Mesothelial cell of epicardium (in vitro differentiated cells): ENCODE measurements at places on chromosomes 1 and 21. TPM values are rescaled to one million over a fixed set of nuclear protein-coding genes. Genes with fewer than 3 reads are reported as not detected.

Gene AIRE
- 0.13 to 0.23 TPM (median 0.18 TPM) in 3 replicates for total RNA-seq

Gene FAM3B
- total RNA-seq, result 1.2 to 1.5 TPM (median 1.4 TPM) in 3 replicates

Gene RHBG
- 0.88 to 1.2 TPM (median 0.92 TPM) in 3 replicates for total RNA-seq

Gene MROH9
- not detected in 3 replicates for total RNA-seq

Gene SPRR2G
- total RNA-seq, result not detected in 3 replicates

DNA sequence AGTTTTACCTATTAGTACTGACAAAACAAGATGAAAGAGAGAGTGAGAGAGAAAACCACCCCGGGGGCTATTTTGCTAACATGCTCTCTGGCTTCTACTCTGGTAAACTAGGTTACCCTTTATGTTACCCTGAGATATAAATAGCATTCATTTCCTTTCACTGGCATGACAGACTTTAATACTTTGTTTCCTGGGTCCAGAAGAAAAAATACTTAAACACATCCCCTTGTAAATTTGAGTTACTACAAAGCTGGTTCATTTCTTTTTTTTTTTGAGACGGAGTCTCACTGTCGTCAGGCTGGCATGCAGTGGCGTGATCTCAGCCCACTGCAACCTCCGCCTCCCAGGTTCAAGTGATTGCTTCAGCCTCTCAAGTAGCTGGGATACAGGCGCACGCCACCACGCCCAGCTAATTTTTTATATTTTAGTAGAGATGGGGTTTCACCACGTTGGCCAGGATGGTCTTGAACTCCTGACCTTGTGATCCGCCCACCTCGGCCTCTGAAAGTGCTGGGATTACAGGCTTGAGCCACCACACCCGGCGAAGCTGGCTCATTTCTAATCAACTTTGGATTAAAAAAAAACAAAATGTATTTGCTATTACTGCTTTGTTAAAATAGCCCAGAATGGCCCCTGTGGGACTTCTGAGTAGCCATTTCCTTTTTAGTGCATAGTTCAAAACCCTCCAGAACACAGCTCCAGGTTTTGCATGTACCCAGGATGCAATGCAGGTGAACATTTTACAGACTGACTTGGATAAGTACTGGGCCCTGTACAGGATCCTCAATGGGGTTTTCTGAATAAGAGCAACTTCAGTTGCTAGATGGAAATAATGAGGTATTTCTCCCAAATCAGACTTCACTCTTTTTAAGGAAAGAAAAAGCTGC is 20.6 kb downstream of the INPP5B start:
- peak overlapping the region; percentile 69 for H3K27ac ChIP-seq
- H3K27me3 ChIP-seq, result no peaks in the 10 kb centered on the region
- peaks cover 19% of the 10 kb centered on the region for H3K4me1 ChIP-seq

DNA sequence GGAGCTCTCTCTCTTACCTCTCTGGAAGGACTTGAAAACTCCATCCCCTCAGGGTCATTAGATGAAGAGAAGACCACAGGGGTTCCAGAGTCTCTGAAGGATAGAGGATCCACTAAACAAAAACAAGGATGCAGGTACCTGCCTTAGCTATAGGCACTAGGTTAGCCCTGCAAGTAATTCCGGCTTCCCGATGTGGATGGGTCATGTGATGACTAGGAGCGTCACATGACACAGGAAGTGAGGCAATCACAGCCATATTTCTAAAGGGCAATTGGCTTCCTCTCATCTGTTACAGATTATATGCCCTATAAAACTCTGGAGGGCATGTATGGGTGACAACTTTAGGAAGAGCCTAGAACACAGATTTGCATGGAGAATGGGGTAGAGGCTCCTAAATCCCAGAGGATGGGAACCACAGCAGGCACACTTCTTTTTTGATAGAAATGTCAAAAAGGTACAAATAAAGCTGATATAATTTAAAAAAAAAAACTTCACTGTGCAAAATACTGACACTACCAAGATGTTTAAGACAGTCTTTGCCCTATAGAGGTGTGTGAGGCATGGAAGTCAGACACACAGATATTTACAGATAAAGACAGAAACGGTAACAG is 14.1 kb downstream of the ENTREP3 start:
- peaks cover 3% of the 10 kb centered on the region for H3K27me3 ChIP-seq
- peak; percentile 36 for DNase-seq
- peak overlapping the region; percentile 89 for H3K27ac ChIP-seq
- H3K36me3 ChIP-seq, result peaks cover 4% of the 10 kb centered on the region
- peak overlapping the region; percentile 69 for H3K4me3 ChIP-seq

- H3K36me3 ChIP-seq, result no peaks in the 10 kb centered on the region
- H3K27me3 ChIP-seq, result peaks cover 11% of the 10 kb centered on the region
- H3K4me3 ChIP-seq, result no peak overlapping the region
- no peak for DNase-seq
- H3K27ac ChIP-seq, result no peak overlapping the region
Measured at GRCh38 chr1:29716306-29716705, 480.0 kb downstream of the PTPRU start.

DNA sequence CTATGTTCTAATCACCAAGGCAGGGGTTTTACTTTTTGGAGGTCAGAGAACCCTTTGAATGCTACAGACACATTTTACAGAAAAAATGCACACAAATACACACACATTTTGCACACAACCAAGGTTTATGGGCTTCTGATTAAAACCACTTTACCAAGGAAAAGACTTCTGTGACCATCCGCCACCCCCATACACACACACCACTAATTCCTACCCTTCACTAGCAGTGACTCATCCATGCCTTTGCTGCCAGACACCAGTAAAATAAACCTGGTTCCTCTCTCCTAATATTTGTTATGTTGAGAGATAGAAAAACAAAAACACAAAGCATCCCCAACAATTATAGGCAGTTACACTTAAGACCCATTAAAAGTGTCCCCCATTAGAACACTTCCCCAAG is 12.9 kb downstream of the PIGM start:
- H3K27me3 ChIP-seq, result no peaks in the 10 kb centered on the region
- H3K27ac ChIP-seq, result peak overlapping the region; percentile 21
- H3K36me3 ChIP-seq, result no peaks in the 10 kb centered on the region

GRCh38 chr1:28314547-28314941 is 14.3 kb upstream of the MED18 start:
- H3K4me1 ChIP-seq, result no peaks in the 10 kb centered on the region
- DNase-seq, result no peak
- H3K27me3 ChIP-seq, result no peaks in the 10 kb centered on the region
- H3K36me3 ChIP-seq, result no peaks in the 10 kb centered on the region

DNA sequence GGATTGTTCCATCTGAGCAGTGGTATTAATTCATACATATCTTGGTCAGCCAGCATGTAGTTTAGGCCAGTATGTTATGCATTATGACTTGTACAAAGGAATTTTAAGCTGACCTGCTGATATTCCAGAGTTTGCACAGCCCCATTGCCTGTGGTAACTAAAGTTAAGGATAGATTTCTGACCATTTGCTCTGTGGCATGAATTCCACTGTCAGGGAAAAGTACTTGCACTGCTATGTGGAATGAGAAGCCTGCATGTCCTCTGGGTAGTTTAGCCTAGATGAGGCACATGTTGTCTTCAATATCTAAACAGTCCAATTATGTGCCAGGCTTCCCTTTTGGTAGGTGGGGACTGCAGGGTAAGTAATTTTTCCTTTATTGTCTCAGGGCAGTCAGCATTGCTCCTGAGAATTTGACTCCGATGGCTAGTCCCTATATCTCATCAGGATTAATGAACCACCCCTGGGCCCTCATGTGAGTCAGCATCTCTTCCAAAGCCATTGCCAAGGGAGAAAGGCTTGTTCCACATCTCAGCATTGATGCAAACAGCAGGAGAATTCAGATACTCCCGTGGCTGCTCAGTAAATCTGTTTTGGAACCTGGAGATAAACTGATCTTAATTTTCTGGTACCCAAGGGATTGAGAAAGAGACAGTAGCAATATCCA is 30.2 kb downstream of the NEK7 start:
- no peak overlapping the region for H3K27ac ChIP-seq

- no peak overlapping the region for H3K4me3 ChIP-seq
- no peaks in the 10 kb centered on the region for H3K36me3 ChIP-seq
- peaks cover 20% of the 10 kb centered on the region for H3K27me3 ChIP-seq
- DNase-seq, result no peak
- no peak overlapping the region for H3K27ac ChIP-seq
Measured at GRCh38 chr1:44523593-44524591, 118.8 kb downstream of the RNF220 start.

DNA sequence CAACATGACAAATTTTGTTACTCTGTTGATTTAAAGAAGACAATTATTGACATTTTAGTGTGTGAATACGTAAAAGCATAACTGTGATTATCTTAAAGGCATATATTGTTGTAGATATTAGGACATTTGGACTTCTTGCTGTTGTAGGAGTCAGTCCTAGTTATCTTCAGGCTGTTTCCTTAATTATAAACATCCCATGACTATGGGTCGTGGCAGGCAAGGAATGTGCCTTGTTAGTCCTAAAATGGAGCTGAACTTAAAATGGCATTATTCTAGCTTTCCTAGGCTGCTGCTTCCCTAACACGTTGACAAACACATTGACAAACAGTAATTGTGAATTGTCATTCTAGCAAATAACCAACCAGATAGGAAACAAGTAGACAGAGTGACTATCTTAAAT is 4.4 kb upstream of the MPZL1 start:
- no peak overlapping the region for H3K27ac ChIP-seq
- no peak for DNase-seq
- peak overlapping the region; percentile 84 for H3K4me3 ChIP-seq
- peaks cover 5% of the 10 kb centered on the region for H3K27me3 ChIP-seq
- peaks cover 46% of the 10 kb centered on the region for H3K4me1 ChIP-seq
- H3K36me3 ChIP-seq, result no peaks in the 10 kb centered on the region

DNA sequence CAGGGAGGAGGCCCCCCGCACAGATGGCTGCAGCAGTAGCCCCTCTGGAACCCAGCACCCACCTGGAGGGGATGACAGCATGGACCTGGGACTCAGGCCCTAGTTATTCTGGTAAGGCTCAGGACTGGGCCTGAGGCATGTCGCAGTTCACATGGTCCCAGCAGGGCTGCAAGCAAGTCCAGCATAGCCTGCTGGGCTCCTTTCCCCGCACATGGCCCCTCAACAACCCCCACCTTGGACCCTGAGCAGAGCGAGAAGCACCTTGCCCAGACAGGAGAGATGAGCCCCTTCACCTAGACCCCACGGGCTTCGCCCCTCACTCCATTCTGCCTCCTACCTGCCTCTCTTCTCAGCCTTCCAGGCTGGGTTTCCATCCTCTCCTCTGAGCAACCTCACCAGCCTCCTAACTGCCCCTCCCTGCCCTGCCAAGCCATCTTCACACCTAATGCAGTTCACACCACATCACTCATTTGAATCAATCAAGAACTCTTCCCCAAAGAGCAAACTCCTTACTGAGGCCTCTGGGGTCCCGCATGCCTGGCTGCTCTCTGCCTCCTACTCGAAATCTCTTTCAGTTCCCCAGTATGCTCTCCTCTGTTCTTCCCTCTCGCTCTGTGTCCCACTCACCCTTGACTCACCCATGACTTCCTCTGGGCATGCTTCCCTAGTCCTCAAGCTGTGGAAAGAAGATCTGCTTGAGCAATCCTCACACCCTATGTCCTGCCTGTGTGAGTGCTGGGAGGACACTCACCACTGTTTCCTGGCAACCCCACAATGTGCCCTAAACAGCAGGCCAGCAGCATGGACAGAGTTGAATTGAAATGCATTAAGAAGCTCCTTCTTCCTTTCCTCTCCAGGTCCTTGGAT is 9.4 kb upstream of the THEMIS2 start:
- no peaks in the 10 kb centered on the region for H3K36me3 ChIP-seq
- no peak overlapping the region for H3K27ac ChIP-seq
- no peaks in the 10 kb centered on the region for H3K27me3 ChIP-seq
- peaks cover 15% of the 10 kb centered on the region for H3K4me1 ChIP-seq
- no peak overlapping the region for H3K4me3 ChIP-seq
- no peak for DNase-seq

GRCh38 chr1:186536273-186536890 is 75.5 kb upstream of the PDC start:
- H3K36me3 ChIP-seq, result no peaks in the 10 kb centered on the region
- peaks cover 9% of the 10 kb centered on the region for H3K27me3 ChIP-seq
- no peak overlapping the region for H3K27ac ChIP-seq
- no peak for DNase-seq
- no peak overlapping the region for H3K4me3 ChIP-seq
- H3K4me1 ChIP-seq, result peaks cover 2% of the 10 kb centered on the region

GRCh38 chr21:23131177-23131576 is 2133.0 kb downstream of the NCAM2 start:
- no peak overlapping the region for H3K4me3 ChIP-seq
- DNase-seq, result no peak
- H3K27me3 ChIP-seq, result no peaks in the 10 kb centered on the region

DNA sequence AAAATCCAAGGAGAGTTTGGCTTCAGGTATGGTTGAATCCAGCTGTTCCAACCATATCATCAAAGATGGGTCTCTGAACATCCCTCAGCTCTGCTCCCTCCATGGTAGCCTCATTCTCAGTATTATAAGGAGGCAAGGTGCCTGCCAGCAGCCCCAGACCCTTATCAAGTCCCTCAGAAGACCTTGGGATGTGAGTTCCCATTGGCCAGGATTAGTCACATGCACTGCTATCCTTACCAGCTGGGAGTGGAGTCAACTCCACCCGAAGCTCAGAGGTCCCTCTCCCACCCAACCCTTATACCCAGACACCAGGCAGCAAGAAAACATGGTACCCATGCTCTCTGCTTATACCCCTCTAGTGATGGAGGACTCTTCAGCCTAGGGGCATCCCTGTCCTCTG is 153.7 kb upstream of the ZBTB40 start:
- H3K4me1 ChIP-seq, result peaks cover 7% of the 10 kb centered on the region
- no peak for DNase-seq
- no peak overlapping the region for H3K4me3 ChIP-seq
- H3K27me3 ChIP-seq, result peaks cover 3% of the 10 kb centered on the region
- peaks cover 6% of the 10 kb centered on the region for H3K36me3 ChIP-seq
- no peak overlapping the region for H3K27ac ChIP-seq
